ENCODE measurements at places on chromosomes 2 and 18.

GRCh38 chr2:128444121-128444771 is 125.6 kb upstream of the HS6ST1 start:
- DNase-seq: no peak

- DNase-seq: no peak
These were observed 48.7 kb upstream of the ANXA4 start for GRCh38 chr2:69693059-69693774.

GRCh38 chr2:145350011-145350410 is 830.1 kb upstream of the ZEB2 start:
- DNase-seq: no peak

DNA sequence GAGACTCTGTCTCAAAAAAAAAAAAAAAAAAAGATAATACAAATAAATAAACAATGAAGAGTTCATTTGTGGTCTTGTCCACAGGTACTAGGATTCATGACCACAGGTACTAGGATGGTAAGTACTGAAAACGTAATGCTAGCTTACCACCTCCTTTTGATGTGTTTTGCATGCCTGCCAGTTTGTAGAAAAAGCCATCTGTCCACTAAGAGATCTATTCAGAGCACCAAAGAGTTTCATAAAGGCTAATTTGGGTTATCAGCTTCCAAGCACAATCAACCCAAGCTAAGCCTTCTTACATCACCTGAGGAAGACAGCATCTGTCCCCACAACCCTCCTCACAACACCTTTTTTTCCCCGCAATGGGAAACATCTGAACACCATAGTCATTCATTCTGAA is 477.2 kb downstream of the ZEB2 start:
- no peak for DNase-seq

GRCh38 chr18:44135741-44136140 is 544.9 kb upstream of the SETBP1 start:
- DNase-seq: no peak

- no peak for DNase-seq
These were observed 136.1 kb downstream of the DNER start for GRCh38 chr2:229578052-229578846.

DNA sequence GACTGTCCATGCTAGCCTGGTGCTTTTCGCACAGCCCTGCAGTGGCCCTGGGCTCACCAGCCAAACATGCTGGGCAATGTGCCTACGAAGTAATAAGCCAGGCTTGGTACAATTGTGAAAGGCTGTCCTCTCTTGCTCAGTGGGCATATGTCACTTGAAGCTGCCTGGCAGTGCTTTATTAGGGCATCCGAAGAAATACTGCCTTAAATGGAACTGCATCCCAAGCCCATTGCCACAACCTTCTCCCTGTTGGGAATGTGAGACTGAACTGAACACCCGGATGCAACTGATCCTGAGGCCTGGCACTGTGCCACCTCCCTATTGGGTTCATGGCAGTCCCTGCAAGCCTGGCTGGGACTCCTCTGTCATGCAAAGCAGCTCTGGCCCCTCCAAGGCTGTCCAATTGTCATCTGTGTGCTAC is 15.9 kb downstream of the CAPG start:
- DNase-seq: no peak

DNA sequence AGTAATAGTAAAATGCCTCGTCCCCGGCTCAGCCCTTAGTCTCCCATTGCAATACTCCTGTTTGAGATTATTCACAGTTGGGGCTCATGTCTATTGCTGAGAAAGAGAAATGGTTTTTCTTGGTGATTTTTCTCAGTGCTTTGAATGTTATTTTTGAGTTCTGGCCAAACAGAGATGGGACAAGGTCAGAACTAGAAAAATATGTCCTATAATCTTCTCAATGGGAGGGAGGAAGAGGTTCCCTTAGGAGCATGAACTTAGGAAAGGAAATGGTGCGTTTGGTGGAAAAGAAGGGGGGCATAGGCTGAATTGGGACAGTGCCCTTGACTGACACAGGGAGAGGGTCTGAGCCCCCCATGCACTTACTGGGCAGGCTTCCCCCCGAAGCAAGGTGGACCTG is 133.8 kb downstream of the AGAP1 start:
- no peak for DNase-seq

Data from stimulated activated CD4-positive, alpha-beta T cell treated with anti-CD3 and anti-CD28 coated beads, Interleukin-1b, Interleukin-23, amount 100 ng/mL, for 1 hour (primary cell).